B cell (primary cell): ENCODE measurements at places on chromosomes 1 and 21.
A peak's percentile ranks its signal among the peaks of the same experiment; 100 is the strongest.

- no peaks in the 10 kb centered on the region for H3K36me3 ChIP-seq
- no peak overlapping the region for H3K27ac ChIP-seq
- peak; percentile 48 for DNase-seq
- peaks cover 13% of the 10 kb centered on the region for H3K27me3 ChIP-seq
- no peak overlapping the region for H3K4me3 ChIP-seq
These were observed 23.6 kb downstream of the PTPRU start for GRCh38 chr1:29259802-29260441.

GRCh38 chr1:97553971-97554370 lies 366.9 kb downstream of the DPYD start:
- no peaks in the 10 kb centered on the region for H3K4me1 ChIP-seq
- no peaks in the 10 kb centered on the region for H3K36me3 ChIP-seq
- no peaks in the 10 kb centered on the region for H3K27me3 ChIP-seq
- no peak overlapping the region for H3K27ac ChIP-seq
- no peak overlapping the region for H3K4me3 ChIP-seq

GRCh38 chr1:184080309-184080708 lies 28.8 kb downstream of the TSEN15 start:
- H3K36me3 ChIP-seq: no peaks in the 10 kb centered on the region
- H3K4me1 ChIP-seq: no peaks in the 10 kb centered on the region
- no peak for DNase-seq
- no peak overlapping the region for H3K4me3 ChIP-seq

- H3K4me3 ChIP-seq: no peak overlapping the region
- H3K27ac ChIP-seq: no peak overlapping the region
- DNase-seq: no peak
- peaks cover 10% of the 10 kb centered on the region for H3K27me3 ChIP-seq
- peaks cover 3% of the 10 kb centered on the region for H3K4me1 ChIP-seq
These were observed 27.5 kb upstream of the ROR1 start for GRCh38 chr1:63746129-63746864.

GRCh38 chr1:100627054-100627716 lies 89.2 kb downstream of the GPR88 start:
- no peaks in the 10 kb centered on the region for H3K4me1 ChIP-seq
- no peak for DNase-seq
- no peak overlapping the region for H3K4me3 ChIP-seq

- no peaks in the 10 kb centered on the region for H3K36me3 ChIP-seq
- H3K27me3 ChIP-seq: no peaks in the 10 kb centered on the region
- peak overlapping the region; percentile 48 for H3K4me3 ChIP-seq
- DNase-seq: peak; percentile 68
These were observed 78.5 kb downstream of the GALNT2 start for GRCh38 chr1:230145505-230145899.

GRCh38 chr21:39150877-39151276 lies 32.4 kb downstream of the PSMG1 start:
- H3K27me3 ChIP-seq: no peaks in the 10 kb centered on the region

GRCh38 chr1:150765296-150765976 lies at the start of gene CTSS:
Gene CTSS (minus strand): TSS chr1:150765778. CDS start chr1:150764763, 1,015 bp downstream.
- H3K36me3 ChIP-seq: peaks cover 5% of the 10 kb centered on the region
- peak; percentile 86 for DNase-seq
- peak within 1 kb of the TSS; percentile 97 for H3K27ac ChIP-seq
- H3K4me3 ChIP-seq: peak within 1 kb of the TSS; percentile 83
- H3K27me3 ChIP-seq: no peaks in the 10 kb centered on the region

DNA sequence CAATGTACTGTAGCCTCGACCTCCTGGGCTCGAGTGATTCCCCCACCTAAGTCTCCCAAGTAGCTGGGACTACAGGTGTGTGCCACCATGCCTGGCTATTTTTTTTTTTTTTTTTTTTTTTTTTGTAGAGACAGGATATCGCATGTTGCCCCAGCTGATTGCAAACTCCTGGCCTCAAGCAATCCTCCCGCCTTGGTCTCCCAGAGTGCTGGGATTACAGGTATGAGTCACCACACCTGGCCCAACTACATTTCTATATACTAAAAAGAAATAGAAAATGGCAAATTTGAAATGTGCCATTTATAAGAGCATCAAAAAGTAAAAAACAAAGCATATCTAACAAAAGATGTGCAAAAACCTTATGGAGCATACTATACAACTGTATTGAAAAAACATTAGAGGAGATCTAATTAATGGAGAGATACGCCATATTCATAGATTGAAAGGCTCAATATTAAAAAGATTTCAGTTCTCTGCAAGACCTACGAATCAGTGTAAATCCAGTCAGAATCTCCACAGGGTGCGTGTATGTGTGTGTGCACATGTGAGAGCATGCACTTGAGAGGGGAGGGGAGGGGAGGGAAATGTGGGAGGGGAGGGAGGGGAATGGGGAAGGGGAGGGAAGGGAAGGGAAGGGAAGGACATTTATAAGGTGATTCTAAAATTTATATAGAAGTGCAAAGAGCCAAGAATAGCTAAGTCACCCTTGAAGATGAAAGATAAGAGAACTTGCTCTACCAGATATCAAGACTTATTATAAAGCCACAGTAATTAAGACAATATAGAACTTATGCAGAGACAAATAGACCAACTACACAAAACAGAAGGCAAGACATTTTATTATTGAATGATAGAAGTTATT lies 15.5 kb upstream of the PADI4 start:
- H3K4me1 ChIP-seq: no peaks in the 10 kb centered on the region
- no peak overlapping the region for H3K4me3 ChIP-seq
- H3K27ac ChIP-seq: no peak overlapping the region
- DNase-seq: no peak

- no peaks in the 10 kb centered on the region for H3K36me3 ChIP-seq
- H3K4me1 ChIP-seq: no peaks in the 10 kb centered on the region
- no peak overlapping the region for H3K4me3 ChIP-seq
- no peak overlapping the region for H3K27ac ChIP-seq
- H3K27me3 ChIP-seq: no peaks in the 10 kb centered on the region
These were observed 153.2 kb downstream of the PIK3R3 start for GRCh38 chr1:45979074-45979777.

DNA sequence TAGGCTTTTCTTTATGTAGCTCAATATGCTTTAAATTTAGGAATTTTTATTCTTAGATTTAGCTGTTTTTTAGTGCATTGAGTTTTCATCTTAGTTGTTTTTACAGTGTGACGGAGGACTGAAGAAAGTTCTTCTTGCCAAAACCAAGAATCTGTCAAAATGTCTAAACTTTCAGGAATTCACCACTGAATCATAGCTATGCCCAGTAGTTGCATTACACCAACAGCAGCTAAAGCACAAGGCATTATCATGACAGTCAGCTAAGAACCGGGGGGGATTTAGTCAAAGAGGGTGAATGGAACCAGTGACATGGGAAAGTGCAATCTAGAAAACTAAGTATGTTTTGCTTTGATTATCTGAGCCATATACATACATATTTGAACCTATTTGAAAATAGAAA lies 6.5 kb upstream of the C1orf146 start:
- no peaks in the 10 kb centered on the region for H3K4me1 ChIP-seq
- H3K36me3 ChIP-seq: no peaks in the 10 kb centered on the region
- H3K27ac ChIP-seq: no peak overlapping the region
- H3K27me3 ChIP-seq: no peaks in the 10 kb centered on the region
- DNase-seq: no peak
- no peak overlapping the region for H3K4me3 ChIP-seq

DNA sequence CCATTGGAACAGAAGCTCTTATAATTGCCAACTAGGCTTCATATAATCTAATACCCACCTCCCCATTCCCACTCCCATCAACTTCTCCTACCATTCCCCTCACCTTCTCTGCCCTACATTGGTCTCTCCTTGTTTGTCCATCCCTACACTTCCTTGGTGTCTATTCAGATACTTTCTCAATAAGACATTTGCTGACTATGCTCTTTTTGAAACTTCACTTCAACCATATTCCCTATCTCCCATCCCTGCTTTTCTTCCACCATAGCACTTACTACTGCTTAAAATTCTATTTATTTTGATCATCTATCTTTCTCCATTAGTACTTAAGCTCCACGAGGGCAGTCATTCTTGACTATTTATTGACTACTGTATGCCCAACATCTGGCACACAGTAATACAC lies 40.4 kb downstream of the CD160 start:
- H3K4me3 ChIP-seq: no peak overlapping the region
- H3K4me1 ChIP-seq: no peaks in the 10 kb centered on the region
- no peak overlapping the region for H3K27ac ChIP-seq
- DNase-seq: no peak
- H3K36me3 ChIP-seq: peaks cover 5% of the 10 kb centered on the region

GRCh38 chr1:155177192-155177917 lies 3.7 kb downstream of the TRIM46 start:
- H3K27me3 ChIP-seq: no peaks in the 10 kb centered on the region

DNA sequence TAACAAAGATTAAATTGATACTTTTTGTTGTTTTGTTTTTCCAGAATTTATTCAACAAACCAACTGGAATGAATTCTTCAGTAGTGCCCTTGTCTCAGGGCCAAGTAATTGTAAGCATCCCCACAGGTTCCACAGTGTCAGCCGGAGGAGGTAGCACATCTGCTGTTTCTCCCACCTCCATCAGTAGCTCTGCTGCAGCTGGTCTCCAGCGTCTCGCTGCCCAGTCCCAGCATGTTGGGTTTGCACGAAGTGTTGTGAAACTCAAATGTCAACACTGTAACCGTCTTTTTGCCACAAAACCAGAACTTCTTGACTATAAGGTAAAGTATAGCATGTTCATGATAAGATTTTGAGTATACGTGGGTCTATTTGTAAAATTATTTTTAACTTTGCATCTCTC lies 118.5 kb downstream of the ZMYM4 start:
- DNase-seq: no peak
- no peak overlapping the region for H3K4me3 ChIP-seq
- no peak overlapping the region for H3K27ac ChIP-seq
- H3K36me3 ChIP-seq: no peaks in the 10 kb centered on the region
- H3K4me1 ChIP-seq: no peaks in the 10 kb centered on the region
- no peaks in the 10 kb centered on the region for H3K27me3 ChIP-seq

GRCh38 chr21:43191521-43191920 lies 22.7 kb downstream of the CRYAA start:
- no peak overlapping the region for H3K27ac ChIP-seq
- H3K4me3 ChIP-seq: no peak overlapping the region
- peaks cover 11% of the 10 kb centered on the region for H3K27me3 ChIP-seq
- no peak for DNase-seq
- H3K36me3 ChIP-seq: no peaks in the 10 kb centered on the region

DNA sequence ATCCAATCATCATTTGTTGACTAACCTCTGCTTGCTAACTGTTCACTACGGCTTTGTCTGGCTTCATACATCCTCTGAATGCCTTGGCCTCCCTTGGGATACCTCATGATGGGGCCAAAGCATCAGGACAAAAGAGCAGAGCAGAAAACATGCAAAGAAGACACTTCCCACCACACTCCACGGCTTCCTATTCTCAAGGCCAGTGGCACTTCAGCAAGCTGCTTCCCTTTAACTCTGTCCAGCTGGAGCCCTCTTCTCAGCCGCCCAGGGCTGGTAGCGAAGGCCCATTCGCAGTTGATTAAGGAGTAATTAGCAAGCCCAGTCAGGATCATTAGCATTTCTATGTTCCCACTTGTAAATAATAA lies 224.3 kb upstream of the FGGY start:
- H3K36me3 ChIP-seq: no peaks in the 10 kb centered on the region
- no peaks in the 10 kb centered on the region for H3K27me3 ChIP-seq
- no peak overlapping the region for H3K4me3 ChIP-seq
- no peak for DNase-seq
- peaks cover 23% of the 10 kb centered on the region for H3K4me1 ChIP-seq
- no peak overlapping the region for H3K27ac ChIP-seq

DNA sequence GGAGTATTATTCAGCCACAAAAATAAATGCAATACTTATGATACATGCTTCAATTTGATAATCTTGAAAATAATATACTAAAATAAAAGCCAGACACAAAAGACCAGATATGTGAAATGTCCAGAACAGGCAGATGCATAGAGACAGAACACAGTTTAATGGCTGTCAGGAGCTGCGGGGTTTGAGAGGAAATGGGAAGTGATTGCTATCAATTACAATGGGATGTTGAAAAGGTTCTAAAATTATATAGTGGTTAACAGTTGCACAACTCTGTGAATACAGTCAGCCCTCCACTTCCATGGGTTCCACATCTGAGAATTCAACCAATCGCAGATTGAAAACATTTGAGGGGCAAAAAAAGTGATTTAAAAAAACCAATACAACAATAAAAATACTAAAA lies 54.0 kb downstream of the LTN1 start:
- H3K4me1 ChIP-seq: no peaks in the 10 kb centered on the region
- DNase-seq: no peak
- no peak overlapping the region for H3K4me3 ChIP-seq
- no peaks in the 10 kb centered on the region for H3K27me3 ChIP-seq

DNA sequence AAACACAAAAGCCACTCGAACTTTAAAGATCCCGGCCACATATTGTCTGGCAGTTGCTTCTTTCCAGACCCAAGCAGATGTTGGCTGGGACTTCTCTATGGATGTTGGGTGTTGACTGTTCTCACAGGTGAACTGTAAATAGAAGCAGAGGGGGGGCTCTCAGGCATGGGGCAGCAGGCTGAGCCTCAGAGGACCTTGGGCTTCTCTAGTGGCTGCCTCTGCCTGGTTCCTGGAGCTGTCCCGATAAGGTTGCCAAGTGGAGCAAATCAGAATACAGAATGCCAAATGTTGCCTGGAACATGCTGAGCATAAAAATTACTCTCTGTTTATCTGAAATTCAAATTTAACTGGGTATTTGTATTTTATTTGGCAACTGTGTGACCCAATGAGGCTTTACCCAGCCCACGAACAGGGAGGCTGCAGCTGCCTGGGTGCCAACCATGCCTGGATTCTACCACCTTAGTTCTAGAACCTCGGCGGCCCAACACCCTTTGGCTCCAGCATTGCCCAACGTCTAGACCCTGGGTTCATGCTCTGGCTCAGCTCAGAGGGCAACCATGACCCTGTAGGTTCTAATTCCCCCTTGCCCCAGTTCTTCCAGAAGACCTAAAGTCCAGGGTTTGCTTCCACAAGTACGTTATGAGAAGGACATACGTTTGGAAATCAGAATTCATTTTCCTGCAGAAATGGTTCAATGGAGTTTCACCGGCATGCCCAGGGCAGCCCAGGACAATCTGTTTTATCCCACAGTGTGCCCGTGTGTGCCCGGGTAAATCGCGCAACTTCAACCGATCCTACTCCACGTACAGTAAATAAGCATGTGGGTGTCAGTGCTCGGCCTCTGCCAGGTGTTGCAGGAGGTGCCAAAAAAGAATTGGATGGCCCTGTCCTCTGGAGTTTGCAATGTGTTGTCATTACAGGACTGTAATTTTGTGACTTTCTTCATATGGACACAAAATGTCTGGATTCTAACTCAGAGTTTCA lies 5.4 kb upstream of the SLC45A1 start:
- H3K27me3 ChIP-seq: peaks cover 43% of the 10 kb centered on the region
- peaks cover 3% of the 10 kb centered on the region for H3K4me1 ChIP-seq
- H3K4me3 ChIP-seq: no peak overlapping the region
- H3K27ac ChIP-seq: no peak overlapping the region
- H3K36me3 ChIP-seq: no peaks in the 10 kb centered on the region

GRCh38 chr1:248906009-248906752 lies at the start of gene PGBD2:
Gene PGBD2 (plus strand): TSS chr1:248906235. CDS start chr1:248913863, 7,628 bp downstream.
- H3K27me3 ChIP-seq: no peaks in the 10 kb centered on the region
- H3K36me3 ChIP-seq: no peaks in the 10 kb centered on the region
- H3K4me3 ChIP-seq: peak within 1 kb of the TSS; percentile 84
- H3K4me1 ChIP-seq: peaks cover 15% of the 10 kb centered on the region
- DNase-seq: peak; percentile 96
- H3K27ac ChIP-seq: peak within 1 kb of the TSS; percentile 94

GRCh38 chr1:93675931-93676330 lies 5.7 kb downstream of the BCAR3 start:
- no peak overlapping the region for H3K4me3 ChIP-seq
- H3K36me3 ChIP-seq: peaks cover 11% of the 10 kb centered on the region
- no peak for DNase-seq
- H3K4me1 ChIP-seq: peaks cover 5% of the 10 kb centered on the region

- H3K27me3 ChIP-seq: no peaks in the 10 kb centered on the region
- no peaks in the 10 kb centered on the region for H3K4me1 ChIP-seq
- H3K27ac ChIP-seq: no peak overlapping the region
- no peak overlapping the region for H3K4me3 ChIP-seq
- H3K36me3 ChIP-seq: no peaks in the 10 kb centered on the region
These were observed 216.0 kb upstream of the PTGFR start for GRCh38 chr1:78274814-78275213.
